ENCODE measurements at places on chromosomes 4 and X. TPM values are rescaled to one million over a fixed set of nuclear protein-coding genes. Genes with fewer than 3 reads are reported as not detected.

C4orf54 gene
- total RNA-seq = not detected

INPP4B gene
- 1.6 TPM for total RNA-seq

DMRTC1 gene
- total RNA-seq = not detected

GPR50 gene
- not detected for total RNA-seq

RAB39B gene
- total RNA-seq = 0.06 TPM

MAGED4B gene
- 17.2 TPM for total RNA-seq

PCDH7 gene
- 30.1 TPM for total RNA-seq

DCLK2 gene
- total RNA-seq = 0.78 TPM

PCDH10 gene
- total RNA-seq = 0.05 TPM

SPATA4 gene
- total RNA-seq = not detected

DDX53 gene
- not detected for total RNA-seq

USP17L5 gene
- total RNA-seq = not detected

TCEAL6 gene
- not detected for total RNA-seq

ARHGAP24 gene
- total RNA-seq = 44.7 TPM

KCTD8 gene
- not detected for total RNA-seq

S100P gene
- not detected for total RNA-seq

CACNA1F gene
- not detected for total RNA-seq

HTT gene
- 20.0 TPM for total RNA-seq

GIMD1 gene
- total RNA-seq = not detected

KLHL4 gene
- 2.7 TPM for total RNA-seq

IL15 gene
- total RNA-seq = 1.8 TPM

SCML2 gene
- total RNA-seq = 1.2 TPM

HCCS gene
- 8.4 TPM for total RNA-seq

MAGEB2 gene
- total RNA-seq = not detected

ASB12 gene
- not detected for total RNA-seq

SOWAHD gene
- 0.20 TPM for total RNA-seq

FAM114A1 gene
- total RNA-seq = 185 TPM

PABPC1L2A gene
- not detected for total RNA-seq

XAGE1A gene
- not detected for total RNA-seq

COPS4 gene
- total RNA-seq = 33.9 TPM

TMSB15C gene
- 0.73 TPM for total RNA-seq

TLR10 gene
- total RNA-seq = not detected

CYSLTR1 gene
- total RNA-seq = not detected

TIMM8A gene
- 7.3 TPM for total RNA-seq

KIT gene
- total RNA-seq = 2.6 TPM

OTUD6A gene
- total RNA-seq = not detected
